ENCODE measurements at places on chromosomes 5 and 9. TPM values are rescaled to one million over a fixed set of nuclear protein-coding genes. Genes with fewer than 3 reads are reported as not detected.

Gene PCDHA9
- total RNA-seq: not detected

Gene CATSPER3
- total RNA-seq: 0.37 TPM

Gene IL13
- 0.84 TPM for total RNA-seq

- H3K36me3 ChIP-seq: no peaks in the 10 kb centered on the region
- no peak within 1 kb of the TSS for H3K4me3 ChIP-seq
- H3K27ac ChIP-seq: no peak within 1 kb of the TSS
- no peaks in the 10 kb centered on the region for H3K27me3 ChIP-seq
- no peaks in the 10 kb centered on the region for H3K4me1 ChIP-seq
- DNase-seq: no peak
Observed at GRCh38 chr5:23507278-23507685, at the start of gene PRDM9. Gene PRDM9, plus strand, starts transcription at chr5:23507609. Its CDS starts 1,425 bp downstream, at chr5:23509034.

DNA sequence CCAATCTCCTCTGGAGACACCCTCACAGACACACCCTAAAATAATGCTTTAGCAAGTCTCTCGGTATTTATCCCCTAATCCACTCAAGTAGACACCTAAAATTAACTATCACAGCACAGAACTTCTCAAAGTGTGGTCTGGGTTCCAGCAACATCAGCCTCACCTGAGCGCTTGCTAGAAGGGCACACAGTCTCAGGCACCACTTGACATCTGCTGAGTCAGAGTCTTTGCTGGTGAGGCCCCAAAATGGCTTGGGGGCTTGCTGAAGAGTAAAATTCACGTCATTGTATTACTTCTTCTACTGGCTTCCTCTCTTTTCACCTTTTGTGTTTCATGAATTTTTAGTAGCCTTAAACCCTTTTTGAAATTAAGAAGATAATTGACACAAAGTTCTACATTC is 9.0 kb downstream of the FOXB2 start:
- H3K36me3 ChIP-seq: no peaks in the 10 kb centered on the region
- H3K4me3 ChIP-seq: no peak overlapping the region
- DNase-seq: no peak
- H3K4me1 ChIP-seq: no peaks in the 10 kb centered on the region
- no peak overlapping the region for H3K27ac ChIP-seq
- peaks cover 12% of the 10 kb centered on the region for H3K27me3 ChIP-seq

DNA sequence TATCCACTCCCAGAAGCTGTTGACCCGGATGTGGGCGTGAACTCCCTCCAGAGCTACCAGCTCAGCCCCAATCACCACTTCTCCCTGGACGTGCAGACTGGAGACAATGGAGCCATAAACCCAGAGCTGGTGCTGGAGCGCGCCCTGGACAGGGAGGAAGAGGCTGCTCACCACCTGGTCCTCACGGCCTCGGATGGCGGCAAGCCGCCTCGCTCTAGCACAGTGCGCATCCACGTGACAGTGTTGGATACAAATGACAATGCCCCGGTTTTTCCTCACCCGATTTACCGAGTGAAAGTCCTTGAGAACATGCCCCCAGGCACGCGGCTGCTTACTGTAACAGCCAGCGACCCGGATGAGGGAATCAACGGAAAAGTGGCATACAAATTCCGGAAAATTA is 834 bp downstream of the PCDHGA8 start:
- H3K36me3 ChIP-seq: no peaks in the 10 kb centered on the region
- no peak overlapping the region for H3K4me3 ChIP-seq
- no peak for DNase-seq
- peaks cover 24% of the 10 kb centered on the region for H3K27me3 ChIP-seq
- H3K27ac ChIP-seq: no peak overlapping the region

DNA sequence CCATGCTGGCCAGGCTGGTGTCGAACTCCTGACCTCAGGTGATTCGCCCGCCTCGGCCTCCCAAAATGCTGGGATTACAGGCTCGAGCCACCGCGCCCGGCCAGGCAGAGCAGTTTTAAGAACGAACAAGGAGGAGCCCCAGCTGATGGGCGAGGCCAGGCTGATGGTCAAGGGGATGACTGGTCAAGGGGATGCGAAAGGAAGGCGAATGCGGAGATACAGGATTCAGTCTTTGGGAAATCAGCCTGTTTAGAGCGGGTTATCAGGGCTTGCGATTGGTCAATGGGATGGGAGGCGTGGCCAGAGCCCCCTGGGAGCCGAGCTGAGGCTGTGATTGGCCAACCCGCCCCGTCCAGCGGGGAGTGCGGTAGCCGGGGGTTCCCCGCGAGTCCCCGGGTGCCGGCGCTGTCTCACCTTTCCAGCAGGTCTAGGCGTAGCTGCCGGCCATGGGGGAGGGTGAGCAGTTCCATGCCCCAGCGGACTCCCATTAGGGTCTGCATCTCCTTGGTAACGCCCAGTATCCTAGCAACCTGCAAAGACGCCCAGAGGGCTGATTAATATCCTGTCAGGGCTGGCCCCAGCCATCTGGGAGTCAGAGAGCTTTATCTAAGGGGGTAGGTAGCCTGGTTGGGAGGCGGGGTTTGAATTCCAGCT is 7.5 kb upstream of the TOR2A start:
- H3K27me3 ChIP-seq: no peaks in the 10 kb centered on the region
- no peak overlapping the region for H3K4me3 ChIP-seq
- H3K36me3 ChIP-seq: peaks cover 76% of the 10 kb centered on the region
- no peaks in the 10 kb centered on the region for H3K4me1 ChIP-seq
- no peak overlapping the region for H3K27ac ChIP-seq
- DNase-seq: no peak

GRCh38 chr9:130106860-130107233 is 53.1 kb downstream of the GPR107 start:
- H3K36me3 ChIP-seq: peaks cover 50% of the 10 kb centered on the region
- H3K27ac ChIP-seq: no peak overlapping the region
- peaks cover 12% of the 10 kb centered on the region for H3K4me1 ChIP-seq
- no peak for DNase-seq
- H3K27me3 ChIP-seq: no peaks in the 10 kb centered on the region
- no peak overlapping the region for H3K4me3 ChIP-seq

DNA sequence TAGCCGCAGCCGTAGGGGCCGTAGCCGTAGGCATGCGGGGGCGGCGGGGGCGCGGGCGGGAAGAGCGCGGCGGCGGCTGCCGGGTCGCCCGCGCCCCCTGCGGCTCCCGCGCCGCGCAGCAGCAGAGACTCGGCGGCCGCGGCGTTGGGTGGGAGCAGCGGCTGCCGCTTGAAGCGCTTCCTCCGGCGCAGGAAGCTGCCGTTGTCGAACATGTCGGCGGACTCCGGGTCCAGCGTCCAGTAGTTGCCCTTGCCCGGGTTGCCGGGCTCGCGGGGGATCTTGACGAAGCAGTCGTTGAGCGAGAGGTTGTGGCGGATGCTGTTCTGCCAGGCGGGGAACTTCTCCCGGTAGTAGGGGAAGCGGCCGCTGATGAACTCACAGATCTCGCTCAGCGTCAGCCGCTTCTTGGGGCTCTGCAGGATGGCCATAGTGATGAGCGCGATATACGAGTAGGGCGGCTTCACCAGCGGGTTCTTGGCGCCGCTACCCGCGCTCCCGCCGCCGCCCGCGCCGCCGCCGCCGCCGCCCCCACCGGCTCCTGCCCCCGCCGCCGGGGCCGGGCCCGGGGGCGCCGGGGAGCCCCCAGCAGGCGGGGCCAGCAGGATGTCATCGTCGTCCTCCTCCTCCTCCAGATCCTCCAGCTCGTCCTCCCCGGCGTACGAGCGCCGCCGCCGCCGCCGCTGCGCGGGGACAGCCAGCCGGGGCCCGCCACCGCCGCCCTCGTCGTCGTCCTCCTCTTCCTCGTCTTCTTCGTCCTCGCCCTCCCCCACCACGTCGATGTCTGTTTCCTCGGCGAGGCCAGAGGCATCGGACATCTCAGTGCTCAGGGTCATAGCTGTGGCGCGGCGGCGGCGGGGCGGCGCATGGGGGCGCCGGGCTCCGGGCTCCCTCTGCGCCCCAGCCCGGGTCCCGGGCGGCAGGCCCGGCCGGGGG is 781 bp downstream of the FOXD1 start:
- H3K27me3 ChIP-seq: peaks cover 63% of the 10 kb centered on the region
- peak; percentile 24 for DNase-seq
- H3K27ac ChIP-seq: no peak overlapping the region
- no peak overlapping the region for H3K4me3 ChIP-seq
- H3K4me1 ChIP-seq: peaks cover 24% of the 10 kb centered on the region
- no peaks in the 10 kb centered on the region for H3K36me3 ChIP-seq

DNA sequence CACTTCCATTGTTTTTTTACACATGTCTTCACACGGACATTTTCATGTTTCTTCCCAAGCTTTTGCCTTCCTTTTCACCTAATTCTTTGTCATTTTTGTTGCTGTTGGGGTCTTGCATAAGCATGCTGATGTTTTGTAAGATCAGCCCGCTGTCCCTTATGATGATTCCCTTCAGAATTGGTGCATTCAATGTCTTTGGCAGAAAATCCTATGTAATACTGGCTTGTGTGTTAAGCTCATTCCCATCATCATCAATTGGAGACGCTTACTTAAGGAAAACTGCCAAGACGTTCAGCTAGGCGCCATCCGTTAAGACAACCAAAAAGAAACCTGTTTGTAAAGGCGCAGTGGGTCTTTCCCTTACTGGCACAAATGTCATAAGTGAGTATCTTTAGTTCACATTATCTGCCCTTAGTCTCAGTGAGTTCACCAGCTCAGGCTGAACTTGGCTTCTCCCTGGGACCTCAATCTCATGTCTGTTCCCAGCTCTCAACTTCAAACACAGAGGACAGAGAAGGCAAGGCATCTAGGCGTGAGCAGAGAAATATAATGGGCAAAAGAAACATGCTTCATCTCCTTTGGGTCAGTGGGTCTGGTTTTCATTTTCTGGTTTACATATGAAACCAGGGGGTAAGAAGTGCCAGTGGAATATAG is 97.9 kb downstream of the EFNA5 start:
- peaks cover 14% of the 10 kb centered on the region for H3K4me1 ChIP-seq
- H3K27me3 ChIP-seq: peaks cover 6% of the 10 kb centered on the region
- no peak overlapping the region for H3K4me3 ChIP-seq
- DNase-seq: no peak

- no peaks in the 10 kb centered on the region for H3K36me3 ChIP-seq
- DNase-seq: no peak
- H3K27me3 ChIP-seq: peaks cover 2% of the 10 kb centered on the region
- H3K4me3 ChIP-seq: no peak overlapping the region
- H3K27ac ChIP-seq: no peak overlapping the region
Observed at GRCh38 chr5:73822278-73822988, 196.4 kb downstream of the ARHGEF28 start.

DNA sequence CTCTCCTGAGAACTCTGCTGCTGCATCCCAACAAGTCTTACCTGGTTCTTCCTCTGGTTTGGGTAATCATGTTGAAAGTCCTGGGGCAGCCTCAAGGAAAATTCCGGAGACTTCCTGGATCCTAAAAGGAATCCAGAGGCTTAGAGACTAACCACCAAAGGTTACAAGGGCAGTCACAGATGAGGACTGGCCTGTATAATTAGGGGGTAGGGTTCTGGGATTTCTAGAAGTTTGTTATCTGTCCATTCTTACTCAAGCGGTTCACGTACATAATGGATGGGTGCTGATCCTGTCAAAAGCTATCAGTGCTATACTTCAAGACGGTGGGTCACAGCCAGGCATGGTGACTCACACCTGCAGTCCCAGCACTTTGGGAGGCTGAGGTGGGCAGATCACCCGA is 51.4 kb upstream of the EPB41L4B start:
- no peaks in the 10 kb centered on the region for H3K4me1 ChIP-seq
- no peaks in the 10 kb centered on the region for H3K27me3 ChIP-seq
- no peak for DNase-seq
- H3K36me3 ChIP-seq: no peaks in the 10 kb centered on the region
- H3K4me3 ChIP-seq: no peak overlapping the region

DNA sequence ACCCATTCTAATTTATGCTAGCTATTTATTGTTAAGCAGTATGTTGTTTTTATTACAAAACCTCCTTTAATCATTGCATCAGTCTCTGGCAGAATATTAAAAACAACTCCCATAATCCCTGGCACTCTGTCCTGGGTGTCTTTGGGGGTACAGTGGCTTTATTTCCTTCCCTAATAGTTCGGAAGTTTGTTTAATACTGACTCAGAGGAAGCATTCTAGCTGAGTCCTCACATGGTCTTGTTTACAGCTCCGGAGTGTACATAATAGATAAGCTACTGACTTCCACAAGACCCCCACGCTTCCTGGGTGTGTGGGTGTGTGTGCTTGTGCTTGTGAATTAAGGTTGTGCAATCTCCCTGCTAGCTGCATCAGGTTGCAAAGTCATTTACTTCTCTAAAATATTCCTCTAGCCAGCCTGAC is 149.8 kb upstream of the CDKN2B start:
- no peaks in the 10 kb centered on the region for H3K36me3 ChIP-seq
- H3K4me3 ChIP-seq: no peak overlapping the region
- no peak for DNase-seq
- no peak overlapping the region for H3K27ac ChIP-seq
- no peaks in the 10 kb centered on the region for H3K27me3 ChIP-seq

- no peak for DNase-seq
- H3K4me3 ChIP-seq: no peak overlapping the region
- no peak overlapping the region for H3K27ac ChIP-seq
- no peaks in the 10 kb centered on the region for H3K4me1 ChIP-seq
- peaks cover 98% of the 10 kb centered on the region for H3K36me3 ChIP-seq
Observed at GRCh38 chr5:7897014-7897600, 28.2 kb downstream of the MTRR start.

DNA sequence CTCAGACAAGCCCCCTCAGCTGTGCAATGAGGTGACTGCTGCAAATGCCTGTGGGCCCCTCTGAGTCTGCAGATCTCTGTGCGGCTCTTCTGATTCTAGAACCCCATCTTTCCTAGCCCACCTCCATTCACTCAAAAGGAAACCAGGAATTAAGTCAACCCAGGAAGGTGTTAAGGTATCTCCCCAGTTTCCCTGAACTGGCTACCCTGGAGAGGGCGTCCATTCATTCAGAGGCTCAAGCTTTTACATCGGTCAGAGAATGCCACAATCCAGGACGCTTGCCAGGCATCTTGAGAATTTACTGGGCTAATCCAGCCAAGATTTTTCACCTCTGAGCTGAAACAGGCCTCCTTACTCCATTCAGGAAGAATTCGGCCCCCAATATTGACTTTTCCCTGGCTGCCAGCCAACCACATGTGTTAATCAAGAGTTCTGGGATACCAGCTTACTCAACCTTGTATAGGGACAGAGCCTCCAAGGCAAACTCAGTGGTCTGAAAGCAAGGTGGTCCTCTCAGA is 889 bp upstream of the ADAMTS12 start:
- peaks cover 38% of the 10 kb centered on the region for H3K27me3 ChIP-seq
- H3K4me3 ChIP-seq: no peak overlapping the region
- no peaks in the 10 kb centered on the region for H3K4me1 ChIP-seq
- H3K27ac ChIP-seq: no peak overlapping the region
- H3K36me3 ChIP-seq: no peaks in the 10 kb centered on the region

GRCh38 chr5:122882831-122883230 is 37.4 kb downstream of the SNX24 start:
- no peak overlapping the region for H3K27ac ChIP-seq
- H3K4me3 ChIP-seq: no peak overlapping the region
- no peaks in the 10 kb centered on the region for H3K27me3 ChIP-seq
- DNase-seq: no peak
- H3K36me3 ChIP-seq: no peaks in the 10 kb centered on the region

GRCh38 chr5:133881576-133882388 is 86.6 kb downstream of the C5orf15 start:
- H3K4me3 ChIP-seq: no peak overlapping the region
- DNase-seq: no peak
- no peaks in the 10 kb centered on the region for H3K36me3 ChIP-seq
- no peaks in the 10 kb centered on the region for H3K27me3 ChIP-seq

- no peak for DNase-seq
- H3K4me3 ChIP-seq: no peak overlapping the region
- no peak overlapping the region for H3K27ac ChIP-seq
- peaks cover 26% of the 10 kb centered on the region for H3K36me3 ChIP-seq
Observed at GRCh38 chr9:128733256-128733655, 9.3 kb upstream of the ZDHHC12 start.

Data from CD4-positive, CD25-positive, alpha-beta regulatory T cell (primary cell).